Glutamatergic neuron (in vitro differentiated cells): ENCODE measurements at places on chromosomes 1 and 21. TPM values are rescaled to one million over a fixed set of nuclear protein-coding genes. Genes with fewer than 3 reads are reported as not detected.

The KPRP gene
- total RNA-seq, result not detected

The C1orf56 gene
- 1.8 TPM for total RNA-seq

The FMO2 gene
- total RNA-seq, result not detected

The FLG2 gene
- not detected for total RNA-seq

The ELOVL1 gene
- 18.7 TPM for total RNA-seq
